ENCODE measurements at places on chromosomes 6 and 20. TPM values are rescaled to one million over a fixed set of nuclear protein-coding genes. Genes with fewer than 3 reads are reported as not detected.

DNA sequence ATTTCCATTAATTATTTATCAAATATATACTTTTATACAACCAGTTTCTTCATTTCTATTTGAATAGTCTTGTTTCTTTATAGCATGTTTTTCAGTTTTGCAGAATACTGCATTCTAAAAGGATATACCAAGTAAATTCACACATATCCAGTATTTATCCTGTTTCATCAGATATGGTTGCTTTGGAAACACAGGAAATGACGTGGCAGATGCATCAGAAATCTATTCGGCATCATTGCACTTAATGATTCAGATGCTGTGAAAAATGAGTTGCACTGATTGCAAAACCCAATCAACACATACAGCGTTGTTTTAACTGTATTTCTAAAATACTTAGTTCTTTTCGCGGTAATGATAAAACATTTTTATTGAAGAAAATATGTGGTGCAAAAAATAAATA lies 594.9 kb downstream of the CDH26 start:
- no peak for DNase-seq

GRCh38 chr6:74650668-74651067 lies 555.2 kb downstream of the COL12A1 start:
- DNase-seq = no peak

DNA sequence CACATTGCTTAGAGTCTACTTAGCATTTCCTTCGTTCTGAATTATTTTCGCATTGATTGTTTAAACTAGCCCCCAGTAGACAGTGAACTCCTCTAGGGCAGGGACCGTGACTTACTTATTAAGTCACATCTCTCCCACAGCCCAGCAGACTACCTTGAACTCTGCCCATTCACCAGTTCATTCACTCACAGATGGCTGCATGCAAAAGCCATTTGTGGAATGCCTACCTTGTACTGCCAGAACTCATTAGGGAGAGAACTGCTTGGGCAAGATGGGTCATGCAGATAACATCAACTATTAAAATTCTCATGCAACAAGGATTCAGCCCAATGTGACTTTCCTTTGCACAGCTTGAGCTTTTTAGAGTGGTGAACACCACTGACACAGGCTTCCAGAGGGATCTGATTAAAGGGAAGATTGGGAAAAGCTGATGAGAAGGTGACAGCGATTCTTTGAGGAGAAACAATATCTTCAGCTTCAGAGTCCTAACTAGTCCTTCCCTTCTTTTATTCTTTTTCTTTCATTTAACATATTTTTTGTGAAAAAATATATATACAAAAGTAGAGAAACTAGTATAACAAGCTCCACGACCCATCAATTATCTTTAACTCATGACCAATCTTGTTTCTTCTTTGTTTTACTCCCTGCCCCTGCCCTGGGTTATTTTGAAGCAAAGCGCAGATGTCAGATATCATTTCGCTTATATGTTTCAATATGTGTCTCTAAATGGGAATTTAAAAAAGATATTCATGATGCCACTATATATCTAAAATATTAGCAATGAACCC lies 273.9 kb downstream of the CDC5L start:
- DNase-seq = no peak

DNA sequence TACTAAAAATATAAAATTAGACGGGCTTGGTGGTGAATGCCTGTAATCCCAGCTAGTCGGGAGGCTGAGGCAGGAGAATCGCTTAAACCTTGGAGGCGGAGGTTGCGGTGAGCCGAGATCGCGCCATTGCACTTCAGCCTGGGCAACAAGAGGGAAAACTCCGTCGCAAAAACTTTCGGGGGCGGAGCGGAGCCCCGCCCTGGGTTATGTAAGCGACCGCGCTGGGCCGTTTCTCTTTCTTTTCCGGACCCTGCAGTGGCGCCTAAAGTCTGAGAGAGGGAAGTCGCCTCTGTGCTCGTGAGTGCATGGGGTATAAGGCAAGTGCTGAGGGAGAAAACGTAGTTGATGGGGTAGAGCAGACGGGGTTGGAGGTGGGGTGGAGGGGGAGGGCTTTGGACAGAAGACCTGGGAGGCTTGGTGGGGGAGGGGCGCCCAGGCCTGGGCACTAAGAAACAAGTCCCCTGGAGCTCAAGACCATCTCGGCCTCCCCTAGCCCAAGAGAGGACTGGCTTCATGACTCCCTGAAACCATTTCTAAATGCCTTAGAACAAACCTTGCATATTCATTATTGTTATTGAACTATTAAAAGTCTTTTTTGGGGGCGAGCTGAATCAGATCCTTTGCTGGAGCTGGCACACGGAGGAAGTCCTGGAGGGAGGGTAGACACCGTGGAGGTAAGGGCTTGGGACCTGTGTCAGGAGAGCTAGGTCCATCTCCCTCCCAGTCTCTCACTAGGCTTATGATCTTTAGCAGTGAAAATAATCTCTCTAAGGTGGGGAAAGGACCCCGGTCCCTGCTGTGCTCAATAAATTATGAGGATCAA lies 2.7 kb upstream of the MICA start:
- peak; percentile 82 for DNase-seq

GRCh38 chr6:138654715-138655634 lies 118.6 kb upstream of the CCDC28A start:
- no peak for DNase-seq

SLC22A1 gene
- polyA plus RNA-seq = 0.29 TPM

GRCh38 chr20:2631228-2631627 lies 21.2 kb upstream of the NOP56 start:
- DNase-seq = no peak

FHL5 gene
- polyA plus RNA-seq = 15.5 TPM

DNA sequence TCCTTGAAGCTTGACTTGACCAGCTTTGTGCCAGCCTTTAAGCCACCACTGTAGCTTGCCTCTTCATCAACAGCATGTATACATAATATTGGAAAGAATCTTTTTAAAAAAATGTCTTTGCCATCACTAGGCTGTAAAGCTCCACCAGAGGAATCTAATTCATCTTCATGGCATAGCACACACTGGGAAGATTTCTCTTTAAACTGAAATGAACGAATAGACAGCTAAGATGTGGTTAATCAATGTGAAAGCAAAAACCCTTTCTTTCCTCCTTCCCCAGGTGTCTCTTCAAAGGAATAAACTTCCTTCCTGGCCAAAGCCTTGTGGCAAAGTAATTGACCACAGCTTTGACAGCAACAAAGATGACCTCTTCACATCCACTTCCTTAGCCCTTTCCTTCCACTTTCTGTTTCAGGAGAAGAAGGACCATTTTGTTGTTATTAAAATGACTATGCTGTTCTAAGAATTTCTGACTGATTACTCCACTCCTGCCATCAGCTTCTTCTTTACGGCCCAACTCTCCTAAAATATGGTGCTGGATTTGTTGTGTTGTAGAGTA lies 428.7 kb upstream of the SOX4 start:
- no peak for DNase-seq

- DNase-seq = no peak
Observed at GRCh38 chr20:57500962-57501361, 24.0 kb downstream of the CTCFL start.

MOXD1 gene
- polyA plus RNA-seq = 0.31 TPM

DNA sequence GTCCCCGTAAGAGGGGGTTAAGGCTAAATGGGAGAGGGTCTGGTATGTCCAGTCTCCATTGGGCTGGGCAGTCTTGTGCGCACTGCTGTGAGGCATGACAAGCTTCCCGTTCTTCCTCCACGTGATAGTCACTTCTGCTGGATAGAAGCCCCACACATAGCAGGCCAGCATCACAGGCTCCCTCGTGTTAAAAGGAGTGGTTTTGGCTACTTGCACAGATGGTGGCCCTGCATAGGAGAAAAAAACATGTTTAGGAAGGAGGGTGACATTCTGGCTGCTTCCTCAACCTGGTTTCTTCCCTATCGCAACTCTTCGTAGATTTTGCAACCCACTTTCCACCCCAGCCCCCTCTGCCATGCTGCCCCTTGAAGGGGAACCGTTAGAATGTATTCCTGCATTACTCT lies 3.6 kb downstream of the HLA-DMB start:
- DNase-seq = no peak

DNA sequence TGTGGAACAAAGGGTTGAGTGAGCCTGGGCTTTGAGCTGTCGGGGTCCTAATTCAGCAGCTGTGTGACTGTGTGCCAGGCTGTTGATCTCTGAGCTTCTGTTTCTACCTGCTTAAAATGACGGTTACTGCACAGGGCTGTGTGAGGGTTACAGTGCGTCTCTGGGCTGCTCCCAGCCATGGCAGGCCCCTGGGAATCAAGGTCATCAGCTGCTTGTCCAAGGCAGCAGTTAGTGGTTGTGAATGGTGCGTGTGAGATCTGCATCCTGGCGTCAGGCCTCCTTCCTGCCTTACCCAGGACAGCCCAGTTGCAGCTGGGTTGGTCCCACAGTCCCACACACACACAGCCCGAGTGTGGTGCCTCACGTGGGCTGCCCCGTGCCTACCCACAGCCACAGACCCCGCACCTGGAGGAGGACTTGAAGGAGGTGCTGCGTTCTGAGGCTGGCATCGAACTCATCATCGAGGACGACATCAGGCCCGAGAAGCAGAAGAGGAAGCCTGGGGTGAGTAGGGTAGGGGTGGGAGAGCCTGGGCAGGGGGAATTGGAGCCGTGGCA lies 15.6 kb downstream of the GTSF1L start:
- DNase-seq = no peak

- no peak for DNase-seq
Observed at GRCh38 chr6:33390767-33391277, 801 bp upstream of the KIFC1 start.

- no peak for DNase-seq
Observed at GRCh38 chr6:57027301-57027700, 19.2 kb upstream of the KIAA1586 start.

- DNase-seq = no peak
Observed at GRCh38 chr6:37099442-37099841, 70.5 kb upstream of the PIM1 start.

GRCh38 chr6:132391391-132392269 lies 9.6 kb downstream of the MOXD1 start:
- DNase-seq = no peak

- no peak for DNase-seq
Observed at GRCh38 chr6:101614774-101615173, 221.3 kb downstream of the GRIK2 start.

GRCh38 chr6:41191569-41191968 lies 9.4 kb downstream of the TREML2 start:
- no peak for DNase-seq

GRCh38 chr6:46014511-46015118 lies 1.0 kb downstream of the CLIC5 start:
- no peak for DNase-seq

DNA sequence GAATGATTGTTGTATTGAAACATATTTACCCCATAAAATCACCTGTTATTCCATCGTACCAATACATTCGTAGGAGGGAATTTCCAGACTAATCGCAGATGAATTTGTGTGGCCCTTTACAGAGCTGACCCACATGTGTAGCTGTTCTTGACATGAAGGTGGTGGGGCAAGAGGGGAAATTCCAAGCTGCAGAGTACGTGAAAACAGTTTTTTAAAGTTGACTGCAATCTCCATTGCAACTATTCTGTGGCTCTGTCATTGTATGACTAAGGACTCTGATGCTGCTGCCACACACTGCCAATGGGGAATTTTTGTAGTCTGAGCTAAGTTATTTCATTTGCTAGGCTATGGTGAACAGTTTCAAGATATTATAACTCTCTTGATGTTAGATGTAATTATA lies 46.4 kb upstream of the ADTRP start:
- DNase-seq = no peak

DNA sequence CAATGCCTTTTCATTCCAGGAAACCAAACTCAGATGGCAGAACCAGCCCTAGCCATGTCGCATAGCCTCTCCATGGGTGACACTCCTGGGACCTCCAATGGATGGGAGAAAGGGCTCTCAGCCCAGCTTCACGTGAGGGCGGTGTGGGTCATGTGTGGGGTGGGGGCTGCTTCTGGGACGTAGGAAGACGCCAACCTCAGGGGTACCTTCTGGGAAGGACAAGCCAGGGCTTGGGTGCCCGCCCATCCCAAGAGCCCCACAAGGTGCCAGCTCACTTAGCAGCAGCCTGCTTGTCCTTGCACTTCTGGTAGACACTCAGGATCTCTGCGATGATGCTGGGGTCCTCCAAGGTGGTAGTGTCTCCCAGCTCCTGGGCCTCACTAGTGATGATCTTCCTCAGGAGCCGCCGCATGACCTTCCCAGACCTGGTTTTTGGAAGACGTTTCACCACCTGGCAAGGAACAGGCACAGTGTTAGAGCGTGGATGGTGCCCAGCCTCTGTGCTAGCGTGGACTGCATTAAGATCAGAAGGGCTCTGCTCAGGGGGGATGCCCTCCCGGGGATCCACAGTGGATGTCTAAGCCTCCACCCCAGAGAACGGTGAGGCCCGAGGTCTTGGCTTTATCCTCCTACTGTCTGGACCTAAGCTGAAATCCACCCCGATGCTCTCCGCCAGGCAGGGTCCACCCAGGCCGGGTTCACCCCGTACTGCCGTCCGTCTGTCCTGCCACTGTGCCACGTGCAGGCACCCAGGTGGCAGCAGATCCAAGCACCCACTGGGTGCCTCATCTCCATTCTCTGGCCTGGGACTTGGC lies 15.1 kb upstream of the APMAP start:
- no peak for DNase-seq

GRCh38 chr20:32056708-32057483 lies 4.9 kb downstream of the HCK start:
- no peak for DNase-seq
